ENCODE measurements at places on chromosomes 16 and 17. TPM values are rescaled to one million over a fixed set of nuclear protein-coding genes. Genes with fewer than 3 reads are reported as not detected.

Gene NPIPB9
- total RNA-seq = not detected

Gene PMFBP1
- total RNA-seq = not detected

Gene CCL1
- total RNA-seq = not detected

Gene SCARF1
- total RNA-seq = 26.3 TPM

Gene MYH11
- total RNA-seq = 822 TPM
